ENCODE measurements at places on chromosomes 3 and 15.

DNA sequence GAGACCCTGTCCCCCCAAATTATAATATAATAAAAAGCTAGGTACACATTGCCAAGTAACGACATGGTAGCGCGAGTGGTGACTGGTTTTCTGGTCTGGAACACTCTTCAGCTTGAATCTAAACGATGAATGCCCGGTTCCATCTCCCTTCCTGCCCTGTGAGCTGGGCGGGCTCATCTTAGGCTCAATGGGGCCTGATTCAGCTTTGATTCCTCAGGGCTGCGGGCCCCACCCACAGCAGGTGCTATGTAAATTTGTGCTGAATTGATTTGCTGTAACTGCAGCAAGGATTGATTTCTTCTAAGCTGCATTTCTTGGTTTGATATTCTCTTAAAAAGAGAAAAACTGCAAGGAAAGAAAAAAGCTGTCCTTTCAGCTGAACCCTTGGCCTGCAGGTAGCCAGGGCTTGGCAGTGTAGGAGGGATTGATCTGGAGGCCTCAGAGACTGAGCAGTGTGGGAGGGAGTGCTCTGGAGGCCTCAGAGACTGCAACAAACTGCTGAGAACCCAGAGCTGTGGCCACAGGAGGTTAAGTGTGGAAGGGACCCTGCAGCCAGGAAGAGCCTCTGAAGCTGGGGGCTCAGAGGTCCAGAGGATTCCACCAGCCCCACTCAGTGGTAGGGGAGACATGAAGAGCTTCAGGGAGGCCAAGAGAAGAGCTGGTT is 231.6 kb downstream of the XXYLT1 start:
- no peak for DNase-seq

DNA sequence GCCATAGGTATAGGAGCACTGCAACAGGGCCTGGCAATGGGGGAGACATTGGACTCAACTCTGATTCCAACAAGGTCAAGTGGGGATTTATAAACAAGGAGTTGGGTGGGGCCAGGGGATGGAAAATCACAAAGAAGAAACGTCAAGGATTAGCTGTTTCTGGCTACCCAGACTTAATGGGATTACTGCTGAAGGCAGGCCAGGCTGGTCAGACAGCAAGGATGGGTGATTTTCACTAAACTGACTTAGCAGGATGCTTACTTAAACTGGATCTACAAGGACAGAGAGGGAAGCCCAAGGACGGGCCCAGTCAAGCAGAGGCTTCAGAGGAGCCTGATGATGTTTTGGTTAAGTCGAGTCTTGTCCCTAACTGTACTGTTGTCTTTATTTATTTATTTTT is 76.2 kb downstream of the USP13 start:
- DNase-seq = no peak

DNA sequence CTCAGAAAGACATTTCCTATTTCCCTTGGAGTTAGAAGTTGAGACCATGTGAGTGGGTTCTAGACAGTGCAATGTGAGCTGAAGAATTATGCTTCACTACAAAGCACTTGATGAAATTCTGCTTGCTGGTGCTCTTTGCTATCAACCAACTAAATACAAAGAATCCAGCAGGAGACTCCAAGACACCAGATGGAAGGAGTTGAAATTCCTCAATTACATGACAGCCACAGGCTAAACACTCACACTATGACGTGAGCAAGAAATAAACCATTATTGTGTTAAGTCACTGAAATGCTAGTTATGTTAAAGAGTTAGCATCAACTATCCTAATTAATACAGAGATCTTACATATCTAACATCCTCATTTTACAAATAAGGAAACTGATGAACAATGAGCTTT is 8.2 kb upstream of the MAP4 start:
- no peak for DNase-seq

- no peak for DNase-seq
Measured at GRCh38 chr15:100880897-100881242, 1.2 kb downstream of the ALDH1A3 start.

DNA sequence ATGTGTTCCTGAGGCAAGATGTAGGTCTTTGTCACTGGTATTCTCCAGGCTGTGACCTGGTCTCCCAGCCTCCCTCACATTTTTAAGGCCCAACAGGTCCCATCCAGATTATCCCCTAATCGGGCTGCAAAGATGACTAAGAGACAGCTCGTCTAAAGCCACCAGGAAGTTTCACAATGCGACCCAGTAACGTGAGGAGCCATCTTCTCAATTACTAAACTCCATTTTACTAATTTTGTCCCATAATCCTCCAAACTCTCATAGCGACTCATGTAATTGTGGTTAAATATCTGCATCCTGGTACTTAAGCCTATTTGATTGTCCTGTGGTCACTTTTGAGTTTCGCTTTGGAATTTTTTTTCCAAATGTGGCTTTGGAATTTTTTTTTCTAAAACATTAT is 8.7 kb upstream of the PLA2G4F start:
- no peak for DNase-seq

DNA sequence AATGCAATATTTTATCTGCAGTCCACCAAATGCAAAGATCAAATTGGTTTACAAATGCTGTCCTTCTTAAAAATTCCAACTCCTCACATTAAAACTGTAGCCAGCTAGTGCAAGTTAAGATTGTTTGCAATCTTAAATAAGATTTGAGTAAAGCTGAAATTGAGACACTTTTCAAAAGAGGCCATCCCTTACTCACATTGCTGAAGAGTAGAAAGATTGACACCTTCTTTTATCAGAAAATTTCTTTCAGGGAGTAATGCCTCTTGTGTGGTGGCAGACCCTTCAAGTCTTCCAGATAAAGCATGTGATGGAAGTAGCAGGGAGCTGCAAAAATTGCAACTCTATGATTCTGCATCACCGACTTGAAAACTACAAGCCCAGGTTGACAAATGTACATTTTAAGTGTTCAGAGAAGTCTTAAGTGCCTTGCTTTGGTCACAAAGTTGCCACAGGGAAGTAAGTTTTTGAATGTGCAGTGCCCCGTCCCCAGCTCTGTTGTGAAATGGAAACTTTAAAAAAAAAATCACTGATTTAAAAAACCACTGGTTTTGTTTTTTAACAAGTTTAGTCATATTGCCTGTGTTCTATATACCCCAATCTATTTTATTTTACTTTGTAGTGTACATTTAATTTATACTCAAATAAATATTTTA is 12.6 kb downstream of the CD86 start:
- no peak for DNase-seq

- DNase-seq = no peak
Measured at GRCh38 chr3:59249698-59250361, 200.0 kb upstream of the CFAP20DC start.

DNA sequence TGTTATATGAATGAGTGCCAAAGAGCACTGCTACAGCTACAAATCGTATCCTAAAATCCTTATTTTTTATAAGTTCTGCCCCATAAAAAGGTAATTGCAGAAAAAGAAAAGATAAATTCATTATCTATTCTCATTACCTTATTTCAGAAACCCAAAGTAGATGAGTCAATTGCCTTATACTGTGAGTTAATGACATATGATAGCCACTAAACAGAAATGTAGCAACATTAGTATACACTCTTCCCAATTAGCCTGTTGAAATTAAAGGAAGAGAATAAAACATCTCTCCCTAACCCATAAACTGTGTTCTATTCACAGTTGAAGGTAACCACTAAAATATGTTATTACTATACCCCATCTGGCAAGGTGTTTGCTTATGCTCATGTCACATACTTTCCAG is 11.0 kb downstream of the TBL1XR1 start:
- no peak for DNase-seq

- DNase-seq = no peak
Measured at GRCh38 chr3:45693941-45694521, 4.8 kb downstream of the SACM1L start.

GRCh38 chr3:167198949-167199600 is 181.0 kb downstream of the ZBBX start:
- no peak for DNase-seq

- no peak for DNase-seq
Measured at GRCh38 chr3:4976109-4976508, 3.1 kb upstream of the BHLHE40 start.

GRCh38 chr3:112117841-112118571 is 15.0 kb downstream of the GCSAM start:
- no peak for DNase-seq

GRCh38 chr3:65856907-65857306 is 181.8 kb downstream of the MAGI1 start:
- no peak for DNase-seq

GRCh38 chr3:88767746-88768145 is 339.7 kb upstream of the EPHA3 start:
- no peak for DNase-seq

DNA sequence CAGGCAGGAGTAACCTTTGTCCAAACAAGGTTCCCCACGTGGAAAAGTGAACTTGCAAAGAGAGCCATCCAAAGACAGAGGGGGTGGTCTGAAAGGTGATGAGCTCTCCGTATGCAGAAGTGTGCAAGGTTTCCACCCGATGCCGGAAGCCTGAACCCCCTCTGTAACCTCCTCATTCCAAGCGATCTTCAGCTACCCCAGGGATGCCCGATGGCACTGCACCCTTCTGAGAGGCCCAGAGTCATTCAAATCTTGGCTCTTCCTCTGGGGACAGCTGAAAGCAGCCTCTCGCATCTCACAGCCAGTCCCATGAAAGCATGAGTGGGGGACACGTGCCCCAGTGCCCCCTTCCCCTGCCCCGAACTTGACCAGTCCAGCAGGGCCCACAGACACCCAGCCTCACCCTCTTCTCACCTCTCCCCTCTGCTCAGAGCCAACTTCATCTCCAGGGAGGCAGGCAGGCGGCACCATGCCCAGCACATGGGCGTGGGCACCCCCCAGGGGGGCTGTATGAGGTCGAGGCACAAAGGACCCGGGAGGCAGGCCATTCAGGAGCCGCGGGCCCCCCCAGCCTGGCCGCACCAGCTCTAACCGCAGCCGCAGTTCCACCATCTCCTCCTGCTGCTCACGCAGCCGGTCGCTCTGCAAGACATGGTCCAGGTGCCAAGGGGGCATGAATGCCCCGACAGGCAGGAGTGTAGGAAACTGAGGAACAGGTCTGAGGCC is 8.7 kb downstream of the KIF7 start:
- DNase-seq = no peak

DNA sequence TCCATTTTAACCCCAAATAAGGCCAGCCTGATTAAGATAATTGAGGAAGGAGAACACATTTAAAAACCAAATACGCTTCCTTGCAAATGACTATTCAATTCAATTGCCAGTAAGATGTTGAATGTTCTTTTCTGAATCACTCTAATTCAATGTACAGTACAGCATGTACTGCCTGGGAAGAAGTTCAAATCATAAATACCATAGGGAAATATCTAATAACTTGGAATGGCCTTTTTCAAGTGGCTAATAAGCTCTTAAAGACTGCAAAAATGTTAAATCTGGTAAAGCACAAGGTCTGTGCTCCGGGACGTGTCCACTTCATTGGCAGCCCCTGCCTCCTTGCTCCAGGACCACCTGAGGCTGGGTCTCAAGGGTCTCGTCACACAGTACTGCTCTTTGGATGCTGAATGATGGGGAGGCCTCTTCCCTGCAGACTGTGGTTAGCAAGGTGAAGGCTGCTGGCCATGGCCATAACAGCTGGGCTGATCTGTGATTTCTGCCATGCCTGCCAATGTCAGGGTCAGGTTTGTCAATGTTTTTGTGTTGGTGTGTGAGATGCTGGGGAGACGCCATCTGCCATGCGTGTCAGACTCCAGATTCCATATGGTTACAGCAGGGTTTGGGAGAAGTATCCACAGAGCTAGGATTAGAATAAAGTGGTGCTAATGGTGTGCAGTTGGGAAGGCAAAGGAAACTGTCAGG is 300.5 kb downstream of the ADAMTS17 start:
- DNase-seq = no peak

DNA sequence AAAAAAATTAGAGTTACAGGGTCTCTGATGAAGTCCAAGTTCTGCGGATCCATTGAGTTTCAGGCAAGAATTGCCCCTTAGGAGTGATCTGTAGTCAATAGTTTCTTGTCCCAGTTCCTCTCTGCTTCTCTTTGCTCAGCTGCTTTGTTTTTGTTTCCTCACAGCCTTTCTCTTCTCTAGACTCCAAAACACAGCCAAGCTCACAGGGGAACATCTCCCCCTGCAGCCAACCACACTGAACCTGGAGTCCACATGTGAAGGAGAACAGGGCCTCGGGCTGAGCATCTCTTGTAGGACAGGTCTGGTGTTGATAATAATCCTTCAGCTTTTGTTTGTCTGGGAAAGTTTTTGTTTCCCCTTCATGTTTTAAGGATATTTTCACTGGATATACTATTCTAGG is 202.6 kb upstream of the ATP10A start:
- DNase-seq = no peak
